ENCODE measurements at places on chromosomes 16 and 17.

DNA sequence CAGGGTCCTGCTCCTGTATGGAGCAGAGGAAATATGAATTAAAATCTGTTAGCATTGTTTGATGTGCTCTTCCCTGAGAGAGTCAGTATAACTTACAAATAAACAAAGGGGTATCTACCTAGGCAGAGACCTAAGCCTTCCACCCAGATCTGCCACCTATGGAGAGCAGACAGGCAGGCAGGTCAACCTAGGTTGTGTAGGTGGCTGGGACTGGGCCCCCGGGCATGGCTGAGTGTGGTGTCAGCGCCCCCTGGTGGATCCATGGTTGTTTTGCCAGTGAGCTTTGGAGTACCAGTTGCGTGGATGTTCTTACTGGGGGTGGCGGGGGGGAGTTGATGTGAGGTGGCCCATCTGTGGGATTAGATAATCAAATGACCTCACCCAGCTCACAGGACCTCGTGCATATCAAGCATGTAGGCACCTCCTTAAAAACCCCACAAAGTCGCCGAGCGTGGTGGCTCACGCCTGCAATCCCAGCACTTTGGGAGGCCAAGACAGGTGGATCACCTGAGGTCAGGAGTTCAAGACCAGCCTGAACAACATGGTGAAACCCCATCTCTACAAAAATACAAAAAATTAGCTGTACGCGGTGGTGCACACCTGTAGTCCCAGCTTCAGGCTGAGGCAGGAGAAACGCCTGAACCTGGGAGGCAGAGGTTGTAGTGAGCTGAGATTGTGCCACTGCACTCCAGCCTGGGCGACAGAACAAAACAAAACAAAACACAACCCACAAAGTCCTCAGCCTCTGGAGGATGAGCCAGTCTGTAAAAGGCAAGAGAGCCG is 17.6 kb downstream of the DUS2 start:
- peak; percentile 28 for DNase-seq

DNA sequence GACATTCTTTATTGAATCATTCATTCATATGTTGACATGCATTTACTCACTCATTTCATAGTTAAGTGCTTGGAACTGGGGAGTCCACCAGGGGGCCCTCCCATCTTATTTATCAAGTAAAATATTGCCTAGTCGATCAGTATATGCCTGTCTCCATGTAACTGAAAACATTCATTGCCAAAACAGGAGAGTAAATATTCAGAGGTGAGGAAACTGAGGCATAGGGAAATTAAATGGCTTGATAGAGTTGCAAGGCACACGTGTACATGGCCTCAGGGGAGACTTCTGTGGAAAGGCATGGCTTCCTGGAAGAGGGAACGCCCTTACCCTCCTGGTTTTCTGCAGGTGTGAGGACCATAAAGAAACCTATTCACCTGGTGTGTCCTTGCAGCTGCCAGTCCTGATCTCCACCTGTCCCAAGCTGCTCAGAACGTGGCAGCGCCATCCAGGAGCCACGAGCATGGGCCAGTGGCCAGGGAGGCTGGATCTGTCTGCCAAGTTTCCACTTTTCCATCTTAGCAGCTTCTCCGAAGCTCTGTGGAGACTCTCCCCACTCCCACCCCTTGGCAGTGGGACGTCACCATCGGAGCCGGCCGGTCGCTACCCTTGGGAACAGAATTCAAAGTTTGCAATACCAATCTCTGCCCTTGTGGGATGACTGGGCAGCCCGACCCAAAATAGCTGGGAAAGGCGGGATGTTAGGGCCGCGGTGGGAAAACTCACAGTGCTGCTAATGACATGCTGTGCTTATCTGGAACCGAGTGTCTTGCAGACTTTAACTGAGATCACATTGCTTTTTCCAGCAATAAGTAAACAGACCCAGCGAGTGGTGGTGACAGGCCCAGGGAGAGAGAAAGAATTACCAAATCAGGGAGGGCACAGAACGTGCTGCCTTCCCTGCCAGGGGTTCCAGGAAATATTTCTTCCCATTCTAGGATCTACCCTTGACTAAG is 4.1 kb upstream of the C1QTNF1 start:
- peak; percentile 39 for DNase-seq

DNA sequence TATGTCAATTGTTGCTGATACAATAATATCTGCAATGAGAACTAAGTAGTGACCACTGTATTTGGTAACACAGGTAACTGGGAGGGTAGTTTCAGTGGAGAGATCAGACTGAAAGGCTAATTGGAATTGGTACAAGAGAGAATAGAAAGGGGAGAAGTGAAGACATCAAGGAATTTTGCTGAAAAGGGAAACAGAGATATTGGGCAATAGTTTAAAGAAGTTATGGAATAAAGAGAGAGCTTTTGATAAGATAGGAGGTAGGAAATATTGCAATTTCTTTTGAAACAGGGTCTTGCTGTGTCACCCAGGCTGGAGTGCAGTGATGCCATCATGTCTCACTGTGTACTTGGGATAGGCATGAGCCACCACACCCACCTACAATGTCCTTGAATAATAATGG is 26.9 kb upstream of the CDH11 start:
- DNase-seq = no peak

DNA sequence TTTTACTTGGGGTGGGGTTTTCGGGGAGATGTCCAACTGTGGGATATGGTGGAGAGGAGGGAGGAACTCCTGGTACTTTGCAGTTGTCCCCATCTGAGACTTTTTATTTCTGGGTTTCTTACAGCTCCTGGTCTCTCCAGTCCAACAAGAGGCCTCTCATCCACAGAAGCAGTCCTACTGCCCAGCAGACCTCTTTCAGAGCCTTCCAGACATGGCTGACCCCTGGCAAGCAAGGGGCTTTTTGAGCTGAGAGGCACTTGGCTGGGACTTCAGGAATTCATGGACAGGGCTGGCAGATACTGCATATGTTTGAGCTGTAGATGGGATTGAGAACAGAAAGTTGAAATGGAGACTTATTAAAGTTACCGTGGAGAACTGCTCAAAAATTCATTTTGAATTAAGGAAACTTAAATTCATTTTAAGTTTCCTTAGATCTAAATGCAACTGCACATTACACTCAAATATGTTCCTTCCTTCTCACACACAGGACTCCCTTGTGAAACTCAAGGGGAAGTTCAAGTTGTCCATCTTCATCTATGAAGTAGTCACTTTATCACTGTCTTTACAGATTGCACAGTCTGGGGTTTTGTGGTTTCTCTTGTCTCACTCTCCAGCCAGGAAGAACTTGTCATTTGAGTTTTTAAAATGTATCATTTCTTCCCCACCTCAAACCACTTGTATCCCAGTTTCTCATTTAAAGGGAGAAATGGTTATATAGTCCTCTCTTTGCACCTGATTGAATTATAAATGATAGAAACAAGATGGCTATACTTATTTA is 1.1 kb downstream of the LASP1NB start:
- DNase-seq = no peak

DNA sequence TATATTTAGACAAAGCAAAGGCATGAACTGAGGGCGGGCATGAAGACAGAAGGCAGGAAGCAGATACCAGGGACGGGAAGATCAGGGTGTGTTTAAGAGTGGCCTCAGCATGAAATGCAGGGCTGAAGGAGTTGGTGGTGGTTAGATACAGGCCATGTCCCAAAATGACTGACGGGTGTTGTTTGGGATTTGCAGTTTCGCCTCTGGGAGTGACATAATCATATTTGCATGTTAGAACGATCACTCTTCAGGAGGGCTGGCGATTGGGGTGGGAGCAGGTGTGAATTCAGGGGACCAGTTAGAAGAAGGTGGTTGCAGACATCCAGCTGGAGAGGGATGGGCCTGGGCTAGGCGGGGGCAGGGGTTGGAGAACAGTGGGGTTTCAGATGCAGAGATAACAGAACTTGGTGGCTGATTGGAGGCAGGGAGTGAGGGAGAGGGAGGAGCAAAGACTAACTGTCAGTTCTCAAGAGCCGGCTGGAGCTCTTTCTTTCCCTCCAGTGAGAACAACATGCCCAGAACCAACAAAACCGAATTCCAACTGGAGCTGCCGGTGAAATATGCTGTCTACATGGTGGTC is 27.2 kb upstream of the ITGAX start:
- DNase-seq = no peak

DNA sequence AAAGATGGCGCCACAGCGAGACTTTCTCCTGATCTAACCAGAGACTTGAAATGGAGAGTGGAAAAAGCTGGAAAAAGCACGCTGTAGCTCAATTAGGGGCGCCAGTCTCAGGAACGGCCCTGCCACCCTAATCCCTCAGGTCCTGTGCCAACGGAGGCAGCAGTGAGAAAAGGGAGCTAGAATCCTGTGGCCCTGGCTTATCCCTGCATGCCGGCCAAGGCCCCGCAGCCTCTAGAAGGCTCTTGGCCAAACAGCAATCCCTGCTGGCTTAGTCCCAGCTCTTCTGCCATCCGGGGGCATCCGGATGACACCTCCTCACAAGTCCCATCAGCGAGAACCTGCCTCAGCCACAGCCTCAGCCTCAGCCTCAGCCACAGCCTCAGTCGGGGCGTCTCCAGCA is 69.8 kb downstream of the MRM3 start:
- no peak for DNase-seq

GRCh38 chr17:76095943-76096342 is 7.6 kb downstream of the EXOC7 start:
- no peak for DNase-seq

- no peak for DNase-seq
Measured at GRCh38 chr16:8951447-8952280, 12.0 kb downstream of the USP7 start.

- no peak for DNase-seq
Measured at GRCh38 chr17:36714789-36715188, 113.4 kb downstream of the MRM1 start.

DNA sequence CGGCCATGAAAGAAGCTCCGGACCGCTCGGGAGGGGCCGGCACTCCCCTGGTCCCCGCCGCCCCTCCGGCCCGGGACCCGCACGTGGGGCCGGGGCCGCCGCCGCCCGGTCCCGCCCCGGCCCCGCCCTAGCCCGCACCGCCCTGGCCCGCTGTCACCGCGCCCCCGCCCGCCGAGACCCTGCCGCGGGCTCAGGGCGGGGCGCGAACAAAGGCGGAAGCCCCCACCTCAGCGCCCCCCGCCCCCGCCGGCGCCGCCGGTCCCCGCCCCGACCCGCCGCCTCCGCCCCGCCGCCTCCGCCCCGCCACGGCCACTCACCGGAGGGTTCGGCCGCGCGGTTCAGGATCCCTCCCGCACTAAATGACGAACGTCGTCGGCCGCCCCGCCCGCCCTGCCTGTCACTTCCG is at the start of gene ARHGDIA:
ARHGDIA (minus strand) TSS at position 357 of the 406 bp plus-strand sequence. CDS start 1,407 bp downstream, outside the sequence.
- no peak for DNase-seq

DNA sequence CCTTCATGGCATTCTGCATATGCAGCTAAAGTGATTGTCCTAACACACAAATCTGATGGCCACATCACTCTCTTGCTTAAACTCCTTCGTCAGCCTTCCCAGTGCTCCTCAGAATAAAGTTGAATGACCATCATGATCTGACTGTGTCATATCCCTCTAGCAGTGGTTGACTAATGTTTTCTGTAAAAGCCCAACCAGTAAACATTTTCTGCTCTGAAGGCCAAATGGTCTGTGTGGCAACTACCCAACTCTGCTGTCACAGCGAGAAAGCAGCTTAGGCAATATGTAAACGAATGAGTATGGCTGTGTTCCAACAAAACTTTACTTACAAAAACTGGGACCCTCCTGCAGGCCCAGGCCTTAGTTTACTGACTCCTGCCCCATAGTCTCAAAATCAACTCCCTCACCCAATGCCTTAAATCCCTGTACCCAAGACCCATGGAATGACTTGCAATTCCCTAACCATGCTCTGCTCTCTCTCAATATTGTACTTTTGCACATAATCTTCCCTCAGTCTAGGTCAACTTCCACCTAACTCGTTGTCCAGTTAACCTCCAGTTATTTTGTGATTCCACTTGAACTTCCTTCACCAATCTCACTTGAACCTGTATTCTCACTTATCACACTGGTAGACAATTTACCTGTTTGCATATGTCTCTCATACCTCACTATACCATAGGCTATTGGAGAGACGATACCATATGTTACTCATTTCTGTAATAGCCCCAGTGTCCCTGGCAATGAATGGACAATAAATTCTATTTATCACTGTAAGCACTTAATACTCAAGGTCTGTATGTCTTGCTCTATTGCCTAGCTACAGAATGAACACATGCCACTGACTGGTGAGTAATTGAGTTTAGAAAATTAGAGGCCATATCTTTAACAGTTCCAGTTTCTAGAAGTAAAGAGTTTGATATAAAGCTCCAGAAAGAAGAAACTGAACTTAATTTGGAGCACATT is 29.1 kb downstream of the TMEM100 start:
- DNase-seq = no peak

DNA sequence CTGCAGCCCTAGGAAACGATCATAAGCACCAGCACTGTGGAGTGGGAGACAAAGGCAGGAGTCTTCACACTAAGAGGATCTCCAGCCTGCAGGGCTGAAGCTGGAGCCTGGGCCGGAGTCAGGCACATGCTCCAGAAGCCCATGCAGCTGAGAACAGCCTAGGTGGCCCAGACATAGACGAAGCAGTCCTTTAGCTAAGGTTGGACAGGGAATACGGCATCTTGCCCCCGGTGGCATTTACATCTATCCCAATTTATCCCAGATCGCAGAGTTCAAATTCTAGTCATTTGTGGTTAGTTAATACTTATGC is 13.9 kb downstream of the TSPOAP1 start:
- no peak for DNase-seq

GRCh38 chr17:78737332-78737731 is 44.7 kb downstream of the CYTH1 start:
- no peak for DNase-seq

GRCh38 chr17:9044772-9045463 is 23.6 kb downstream of the NTN1 start:
- DNase-seq = no peak

- DNase-seq = no peak
Measured at GRCh38 chr17:19369107-19369778, 6.7 kb upstream of the B9D1 start.

GRCh38 chr16:68478526-68479250 is 30.4 kb upstream of the SMPD3 start:
- no peak for DNase-seq

DNA sequence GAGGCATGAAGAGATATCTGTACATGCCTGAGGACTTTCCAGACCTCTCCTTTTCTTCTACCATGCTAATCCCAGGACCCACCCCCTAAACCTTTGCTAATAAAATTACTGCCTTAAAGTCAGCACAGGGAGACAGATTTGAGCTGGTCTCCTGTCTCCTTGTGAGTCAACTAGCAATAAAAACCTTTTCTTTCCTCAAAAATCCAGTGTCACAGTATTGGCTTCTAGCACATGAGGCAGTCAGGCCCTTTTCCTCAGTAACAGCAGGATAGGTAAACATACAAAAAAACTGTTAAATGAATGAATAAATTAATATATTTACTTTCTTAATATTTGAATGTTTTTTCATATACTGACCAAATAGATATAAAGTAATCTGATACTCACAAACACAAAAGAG is 41.3 kb downstream of the ABCA10 start:
- DNase-seq = no peak

- DNase-seq = no peak
Measured at GRCh38 chr17:63843910-63844677, 1.6 kb upstream of the SMARCD2 start.
